Upper lobe of left lung (tissue), 6 donors: ENCODE measurements at places on chromosomes 2 and 18. TPM values are rescaled to one million over a fixed set of nuclear protein-coding genes. Genes with fewer than 3 reads are reported as not detected.

LGALSL gene
- total RNA-seq, result 24.6 TPM

VIT gene
- total RNA-seq, result 0.54 TPM

ALK gene
- total RNA-seq, result 0.17 TPM

HADHA gene
- 114 TPM for total RNA-seq

HNMT gene
- total RNA-seq, result 67.5 TPM

ANTXR1 gene
- total RNA-seq, result 76.4 TPM

ARHGAP28 gene
- total RNA-seq, result 12.3 TPM

CYP1B1 gene
- 86.9 TPM for total RNA-seq

CHRNA1 gene
- total RNA-seq, result 0.17 TPM

NEUROD1 gene
- not detected for total RNA-seq

ETAA1 gene
- total RNA-seq, result 29.8 TPM

AKAIN1 gene
- total RNA-seq, result not detected

DNA sequence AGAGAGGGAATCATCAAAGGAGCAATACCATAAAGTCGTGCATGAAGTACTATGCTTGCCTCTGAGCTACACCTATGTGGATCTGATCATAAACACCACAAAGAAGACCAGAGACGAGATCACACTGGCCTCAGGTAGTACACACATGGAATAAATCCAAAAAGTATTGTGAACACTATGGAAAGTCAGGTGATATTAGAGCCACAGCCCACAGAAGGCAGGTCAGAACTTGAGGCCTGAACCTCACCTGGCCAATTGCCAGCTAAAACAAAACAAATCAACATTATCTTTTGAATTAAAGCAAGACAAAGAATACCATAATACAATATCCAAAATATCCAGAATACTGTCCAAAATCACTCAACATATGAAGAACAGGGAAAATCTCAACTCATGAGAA is 371.1 kb downstream of the NCKAP5 start:
- peaks cover 8% of the 10 kb centered on the region for H3K4me1 ChIP-seq
- no peaks in the 10 kb centered on the region for H3K27me3 ChIP-seq
- DNase-seq, result no peak
- H3K27ac ChIP-seq, result no peak overlapping the region
- no peak overlapping the region for H3K4me3 ChIP-seq
- H3K36me3 ChIP-seq, result no peaks in the 10 kb centered on the region

GRCh38 chr2:190657474-190658255 is 8.8 kb downstream of the NAB1 start:
- no peak overlapping the region for H3K4me3 ChIP-seq
- peaks cover 6% of the 10 kb centered on the region for H3K36me3 ChIP-seq
- no peak for DNase-seq
- H3K4me1 ChIP-seq, result peaks cover 26% of the 10 kb centered on the region

GRCh38 chr18:32351032-32351431 is 119.7 kb downstream of the GAREM1 start:
- H3K36me3 ChIP-seq, result no peaks in the 10 kb centered on the region
- no peak for DNase-seq
- no peaks in the 10 kb centered on the region for H3K27me3 ChIP-seq
- H3K4me1 ChIP-seq, result peaks cover 10% of the 10 kb centered on the region
- H3K27ac ChIP-seq, result no peak overlapping the region

DNA sequence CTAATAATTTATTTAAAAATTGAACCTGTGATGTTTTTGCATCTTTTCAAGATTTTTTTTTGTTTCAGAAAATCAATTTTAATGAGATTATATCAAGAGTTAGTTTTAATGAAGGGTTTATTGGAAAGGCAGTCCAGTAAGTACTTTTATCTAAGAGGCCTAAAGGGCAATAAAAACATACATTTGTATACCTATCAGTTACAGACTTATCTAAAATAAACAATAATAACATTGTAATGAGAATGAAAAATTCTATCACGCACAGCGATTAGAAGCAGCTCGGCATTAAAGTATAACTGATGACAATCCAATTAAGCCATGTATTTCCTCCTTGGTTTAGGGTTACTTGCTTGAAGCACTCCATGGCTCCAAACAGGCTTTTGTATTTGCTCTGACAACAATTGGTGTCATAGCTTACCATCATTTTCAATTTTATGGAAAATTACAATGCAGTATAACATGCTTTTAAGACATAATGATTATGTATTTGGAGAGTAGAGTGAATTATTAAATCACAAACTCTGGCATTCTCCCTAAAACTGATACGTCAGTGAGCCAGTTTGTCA is 629.4 kb downstream of the TSN start:
- no peak overlapping the region for H3K4me3 ChIP-seq
- H3K27ac ChIP-seq, result no peak overlapping the region
- H3K4me1 ChIP-seq, result no peaks in the 10 kb centered on the region
- DNase-seq, result no peak
- no peaks in the 10 kb centered on the region for H3K36me3 ChIP-seq

DNA sequence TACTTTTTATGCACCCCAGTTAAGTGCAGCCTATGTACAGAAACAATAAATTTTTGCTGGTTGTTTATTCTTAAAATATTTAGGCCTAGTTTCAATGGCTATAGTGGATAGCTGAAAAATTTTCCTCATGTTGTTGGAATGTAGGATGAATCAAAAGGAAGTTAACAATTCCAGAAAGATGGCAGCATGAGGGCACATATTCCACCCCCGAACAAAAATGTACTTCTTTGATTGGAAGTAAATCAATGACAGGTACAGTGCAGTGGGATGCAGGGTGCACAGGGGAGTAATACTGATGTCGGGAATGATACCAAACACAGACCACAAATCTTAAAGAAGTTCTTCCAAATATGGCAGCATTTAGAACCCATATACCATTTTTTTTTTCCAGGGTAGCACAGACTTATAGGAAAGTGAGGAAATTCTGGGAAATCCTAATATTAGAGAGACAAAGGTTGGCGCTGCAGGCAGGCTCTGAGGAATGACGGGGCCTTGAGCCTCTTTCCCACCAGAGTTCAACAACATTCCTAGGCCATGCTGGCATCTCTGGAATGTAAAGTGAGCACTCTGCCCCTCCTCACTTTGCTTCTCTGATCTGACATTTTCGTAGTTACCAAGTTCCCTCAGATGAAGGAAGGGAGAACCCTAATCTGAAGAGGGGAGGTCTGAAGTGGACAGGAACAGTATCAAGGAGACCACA is 36.6 kb upstream of the IKZF2 start:
- no peaks in the 10 kb centered on the region for H3K4me1 ChIP-seq
- H3K27me3 ChIP-seq, result no peaks in the 10 kb centered on the region
- H3K27ac ChIP-seq, result no peak overlapping the region
- no peaks in the 10 kb centered on the region for H3K36me3 ChIP-seq
- H3K4me3 ChIP-seq, result no peak overlapping the region

DNA sequence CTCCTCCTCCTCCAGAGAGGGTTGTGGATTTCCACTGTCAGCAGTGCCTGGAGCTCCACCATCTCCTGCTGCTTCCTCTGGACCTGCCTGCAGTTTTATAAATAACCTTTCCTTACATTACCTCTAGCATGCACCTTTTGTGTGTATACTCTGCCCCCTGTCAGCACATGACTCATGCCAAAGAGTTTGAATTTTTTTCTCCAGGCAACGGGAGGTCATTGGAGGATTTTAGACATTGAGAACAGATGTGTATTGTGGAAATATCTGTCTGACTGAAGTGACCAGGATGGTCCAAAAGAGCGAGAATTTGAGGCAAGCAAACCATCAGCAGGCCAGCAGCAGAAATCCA is 31.7 kb downstream of the IL37 start:
- no peak for DNase-seq
- no peak overlapping the region for H3K4me3 ChIP-seq
- no peaks in the 10 kb centered on the region for H3K36me3 ChIP-seq
- no peaks in the 10 kb centered on the region for H3K4me1 ChIP-seq
- no peaks in the 10 kb centered on the region for H3K27me3 ChIP-seq

GRCh38 chr2:8239531-8240088 is 442.2 kb upstream of the ID2 start:
- no peak overlapping the region for H3K27ac ChIP-seq
- H3K4me1 ChIP-seq, result peaks cover 9% of the 10 kb centered on the region
- H3K4me3 ChIP-seq, result no peak overlapping the region

DNA sequence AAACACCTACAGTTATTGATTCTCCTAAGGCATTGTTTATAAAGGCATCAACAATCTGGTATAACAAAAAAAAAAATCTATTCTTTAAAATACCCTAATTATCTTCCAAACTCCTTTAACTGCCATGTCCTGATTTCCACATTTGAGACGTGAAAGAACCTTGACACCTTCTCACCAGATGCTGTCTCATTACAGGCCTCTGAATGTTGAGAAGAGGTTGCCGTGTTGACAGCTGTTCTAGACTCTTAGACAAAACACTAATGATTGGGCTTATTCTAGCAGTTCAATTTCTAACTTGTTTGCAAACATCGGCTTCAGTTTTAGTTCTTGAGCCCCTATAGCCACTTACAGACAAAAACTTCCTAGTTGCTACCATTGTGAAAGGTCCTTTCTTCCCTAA is 988.8 kb downstream of the LRP1B start:
- no peaks in the 10 kb centered on the region for H3K36me3 ChIP-seq
- H3K27me3 ChIP-seq, result no peaks in the 10 kb centered on the region
- DNase-seq, result no peak
- H3K4me1 ChIP-seq, result no peaks in the 10 kb centered on the region
- no peak overlapping the region for H3K4me3 ChIP-seq

DNA sequence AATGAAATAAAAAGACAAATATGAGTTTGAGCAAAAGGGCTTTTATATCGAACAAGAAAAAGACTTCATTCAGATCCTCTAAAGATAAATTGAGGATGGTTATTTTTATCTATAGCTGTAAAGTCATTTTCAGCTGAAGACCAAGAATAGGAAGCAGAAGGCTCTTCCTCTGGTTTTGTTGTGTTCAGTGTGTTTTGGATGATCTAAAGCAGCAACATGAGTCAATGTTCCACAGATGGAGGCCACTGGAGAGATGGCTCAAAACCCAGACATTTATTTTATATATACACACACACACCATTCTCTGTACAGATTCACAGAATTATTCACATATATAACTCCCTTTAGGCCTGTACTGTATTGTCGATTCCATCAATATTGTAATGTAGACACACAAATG is 424.3 kb downstream of the MBD2 start:
- H3K36me3 ChIP-seq, result no peaks in the 10 kb centered on the region
- H3K27me3 ChIP-seq, result no peaks in the 10 kb centered on the region
- no peak for DNase-seq

DNA sequence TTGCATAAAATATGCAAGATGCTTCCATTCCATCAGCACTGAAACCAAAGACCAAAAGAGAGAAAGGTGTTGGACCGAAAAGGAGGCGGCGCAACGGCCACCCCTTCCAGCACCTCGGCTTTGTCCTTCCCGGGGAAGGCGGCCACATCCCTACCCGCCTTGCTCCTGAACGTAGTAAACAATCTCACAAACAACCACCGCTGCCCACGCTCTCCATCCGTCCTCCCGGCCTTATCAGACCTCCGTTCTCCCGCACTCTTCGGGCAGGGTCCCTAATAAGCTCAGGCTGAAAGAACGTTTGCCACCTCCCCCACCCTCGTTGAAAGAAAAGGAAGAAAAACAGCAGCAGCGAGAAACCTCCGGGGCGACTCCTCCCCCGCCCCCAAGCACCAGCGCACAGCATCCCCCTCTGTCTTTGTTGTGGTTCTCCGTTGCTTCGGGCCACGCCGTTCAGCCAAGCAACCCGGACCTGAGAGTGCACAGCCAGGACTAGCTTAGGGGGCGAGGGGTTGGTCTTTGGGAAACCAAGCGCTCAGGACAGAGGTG is 4.4 kb downstream of the EVX2 start:
- no peak overlapping the region for H3K4me3 ChIP-seq
- H3K27me3 ChIP-seq, result no peaks in the 10 kb centered on the region
- no peak overlapping the region for H3K27ac ChIP-seq
- DNase-seq, result no peak

- H3K27me3 ChIP-seq, result no peaks in the 10 kb centered on the region
- no peak overlapping the region for H3K27ac ChIP-seq
- H3K36me3 ChIP-seq, result no peaks in the 10 kb centered on the region
- H3K4me3 ChIP-seq, result no peak overlapping the region
- H3K4me1 ChIP-seq, result peaks cover 13% of the 10 kb centered on the region
Measured at GRCh38 chr2:38163006-38163405, 87.1 kb upstream of the CYP1B1 start.

DNA sequence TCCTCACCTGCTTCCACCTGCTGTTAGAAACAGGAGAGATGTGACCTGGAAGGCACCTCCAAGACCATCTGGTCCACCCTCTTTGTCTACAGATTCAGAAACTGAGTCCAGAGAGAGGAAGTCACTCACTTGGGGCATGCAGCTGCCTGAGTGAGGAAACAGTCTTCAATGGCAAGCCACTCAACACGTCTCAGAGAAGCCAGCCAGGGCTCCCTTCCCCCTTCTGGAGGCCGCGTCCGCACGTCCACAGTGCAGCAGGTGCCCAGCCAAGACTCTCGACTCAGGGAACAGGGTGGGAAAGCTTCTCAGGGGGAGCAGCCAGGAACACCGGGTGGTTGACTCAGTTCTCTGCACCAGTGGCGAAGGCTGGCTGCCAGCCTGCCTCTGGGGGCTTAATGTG is 201.7 kb downstream of the BCL11A start:
- no peak overlapping the region for H3K27ac ChIP-seq
- no peaks in the 10 kb centered on the region for H3K36me3 ChIP-seq
- no peaks in the 10 kb centered on the region for H3K27me3 ChIP-seq
- H3K4me3 ChIP-seq, result no peak overlapping the region
- no peak for DNase-seq

- no peaks in the 10 kb centered on the region for H3K27me3 ChIP-seq
- no peak overlapping the region for H3K4me3 ChIP-seq
- H3K4me1 ChIP-seq, result peaks cover 7% of the 10 kb centered on the region
- no peak overlapping the region for H3K27ac ChIP-seq
Measured at GRCh38 chr18:44938720-44939665, 258.3 kb downstream of the SETBP1 start.

DNA sequence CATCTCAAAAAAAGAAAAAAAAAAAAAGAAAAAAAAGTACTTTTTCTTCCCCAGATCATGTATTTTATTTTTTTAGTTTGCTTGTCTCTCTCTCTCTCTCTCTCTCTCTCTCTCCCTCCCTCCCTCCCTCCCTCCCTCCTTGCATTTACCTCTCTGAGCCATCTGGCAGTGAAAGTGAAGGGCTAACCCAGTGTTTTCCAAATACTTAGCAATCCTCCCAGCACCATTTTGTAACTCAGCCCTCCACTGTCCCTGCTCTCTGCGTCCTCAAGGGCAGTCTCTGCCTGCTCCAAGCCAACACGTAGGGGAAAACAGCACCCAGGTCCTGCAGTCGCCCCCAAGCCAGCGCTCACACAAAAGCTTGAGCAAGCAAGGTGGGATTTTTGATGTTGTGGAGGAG is 19.6 kb upstream of the TEX44 start:
- no peaks in the 10 kb centered on the region for H3K36me3 ChIP-seq
- no peak overlapping the region for H3K27ac ChIP-seq
- no peaks in the 10 kb centered on the region for H3K27me3 ChIP-seq
